ENCODE measurements at places on chromosomes 1 and 21. TPM values are rescaled to one million over a fixed set of nuclear protein-coding genes. Genes with fewer than 3 reads are reported as not detected.

DNA sequence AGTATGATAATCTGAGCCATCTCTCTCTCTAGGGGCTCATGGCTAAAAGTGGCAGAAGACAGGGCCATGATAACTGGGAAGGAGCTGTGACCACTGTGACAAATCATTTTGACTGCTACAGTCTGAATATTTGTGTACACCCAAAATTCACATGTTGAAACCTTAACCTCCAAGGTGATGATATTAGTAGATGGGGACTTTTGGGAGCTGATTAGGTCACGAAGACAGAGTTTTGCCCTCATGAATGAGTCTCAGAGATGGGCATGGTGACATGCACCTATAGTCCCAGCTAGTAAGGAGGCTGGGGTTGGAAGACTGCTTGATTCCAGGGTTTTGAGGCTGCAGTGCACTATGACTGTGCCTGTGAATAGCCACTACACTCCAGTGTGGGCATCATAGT lies 174.9 kb downstream of the PLD5 start:
- H3K27me3 ChIP-seq, result no peaks in the 10 kb centered on the region
- no peaks in the 10 kb centered on the region for H3K4me1 ChIP-seq
- no peaks in the 10 kb centered on the region for H3K36me3 ChIP-seq
- H3K4me3 ChIP-seq, result no peak overlapping the region
- no peak overlapping the region for H3K27ac ChIP-seq
- no peak for DNase-seq

- H3K36me3 ChIP-seq, result no peaks in the 10 kb centered on the region
- H3K4me1 ChIP-seq, result no peaks in the 10 kb centered on the region
- H3K4me3 ChIP-seq, result no peak overlapping the region
- no peaks in the 10 kb centered on the region for H3K27me3 ChIP-seq
These were observed 491.0 kb downstream of the MATN1 start for GRCh38 chr1:30232288-30232899.

DNA sequence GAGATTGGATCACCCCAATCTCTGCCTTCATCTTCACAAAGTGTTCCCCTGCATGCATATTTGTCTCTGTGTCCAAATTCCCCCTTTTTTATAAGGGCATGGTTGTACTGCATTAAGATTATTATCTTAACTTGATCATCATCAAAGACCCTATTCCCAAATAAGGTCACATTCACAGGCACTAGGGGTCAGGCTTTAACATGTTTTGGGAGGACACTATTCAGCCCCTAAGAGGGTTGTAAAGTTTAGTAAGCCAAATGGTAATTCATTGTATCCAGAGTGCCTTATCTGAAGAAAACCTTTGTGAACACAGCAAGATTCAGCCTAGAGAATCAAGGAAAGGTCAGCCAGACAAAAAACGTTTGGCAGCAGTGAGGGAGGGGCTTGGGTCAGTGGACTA lies 317.6 kb upstream of the PLD5 start:
- DNase-seq, result no peak
- no peaks in the 10 kb centered on the region for H3K4me1 ChIP-seq
- H3K27ac ChIP-seq, result no peak overlapping the region

DNA sequence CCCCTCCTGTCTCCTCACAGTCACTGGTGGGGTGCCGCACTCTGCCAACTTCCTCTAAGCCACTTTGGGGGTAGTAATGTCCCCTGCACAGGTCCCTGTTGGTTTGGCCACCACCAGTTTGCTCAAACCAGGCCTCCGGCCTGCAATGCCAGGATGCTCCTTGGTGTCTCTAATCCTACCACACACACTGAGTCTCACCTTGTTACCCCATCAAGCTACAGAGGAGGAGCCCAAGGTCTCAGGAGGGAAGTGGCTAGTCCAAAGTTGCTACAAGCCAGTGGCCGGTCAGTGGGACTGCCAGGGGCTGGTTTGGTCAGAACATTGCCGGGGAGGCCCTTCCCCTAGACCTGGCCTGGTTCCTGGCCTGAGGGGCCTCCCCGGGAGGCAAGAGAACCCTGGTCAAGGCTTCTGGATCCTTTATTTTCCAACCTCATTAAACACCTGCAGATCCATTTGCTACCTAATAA lies 21.5 kb upstream of the LRP8 start:
- no peaks in the 10 kb centered on the region for H3K4me1 ChIP-seq
- no peak for DNase-seq
- H3K27ac ChIP-seq, result no peak overlapping the region
- no peaks in the 10 kb centered on the region for H3K36me3 ChIP-seq
- no peaks in the 10 kb centered on the region for H3K27me3 ChIP-seq
- no peak overlapping the region for H3K4me3 ChIP-seq

The LY9 gene
- not detected for polyA plus RNA-seq

All from GM23248 (cell line).